ENCODE measurements at places on chromosomes 6 and 20.

- DNase-seq = no peak
Measured at GRCh38 chr20:58776109-58776508, 74.6 kb downstream of the GNAS-AS1 start.

DNA sequence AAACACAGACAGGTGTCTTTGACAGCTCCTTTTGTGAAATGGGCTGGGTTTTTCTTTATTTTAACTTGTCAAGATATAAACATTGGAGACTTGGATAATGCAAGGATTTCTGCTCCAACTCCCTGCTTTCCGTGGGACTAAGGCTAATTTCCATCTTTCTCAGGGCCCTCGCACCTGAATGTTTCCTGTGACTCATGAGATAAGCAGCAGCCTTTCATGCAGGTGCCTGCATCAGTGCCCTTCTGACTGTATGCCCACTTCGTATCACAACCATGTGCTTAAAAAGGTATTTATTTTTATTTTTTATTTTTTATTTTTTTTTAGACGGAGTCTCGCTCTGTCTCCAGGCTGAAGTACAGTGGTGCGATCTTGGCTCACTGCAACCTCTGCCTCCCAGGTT is 736.1 kb downstream of the DOK5 start:
- DNase-seq = no peak

DNA sequence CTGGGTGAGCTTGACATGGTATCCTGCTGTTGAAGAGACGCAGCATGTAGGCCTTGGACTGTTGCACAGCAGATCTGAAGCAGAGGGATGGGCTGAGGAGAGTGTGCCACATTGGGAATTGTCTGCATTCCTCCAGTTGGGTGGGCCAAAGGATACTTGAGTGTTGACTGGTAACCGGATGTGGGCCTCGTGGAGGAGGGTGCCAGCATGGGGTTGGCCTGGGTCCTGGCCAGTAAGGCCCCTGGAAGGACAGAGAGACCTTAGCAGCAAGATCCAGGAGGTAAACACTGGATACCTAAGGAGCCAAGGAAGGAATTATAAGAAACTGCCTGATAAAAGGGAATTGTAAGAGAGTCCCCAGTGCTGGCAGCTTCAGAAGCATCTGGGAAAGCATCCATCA is 76.9 kb downstream of the FIG4 start:
- no peak for DNase-seq

DNA sequence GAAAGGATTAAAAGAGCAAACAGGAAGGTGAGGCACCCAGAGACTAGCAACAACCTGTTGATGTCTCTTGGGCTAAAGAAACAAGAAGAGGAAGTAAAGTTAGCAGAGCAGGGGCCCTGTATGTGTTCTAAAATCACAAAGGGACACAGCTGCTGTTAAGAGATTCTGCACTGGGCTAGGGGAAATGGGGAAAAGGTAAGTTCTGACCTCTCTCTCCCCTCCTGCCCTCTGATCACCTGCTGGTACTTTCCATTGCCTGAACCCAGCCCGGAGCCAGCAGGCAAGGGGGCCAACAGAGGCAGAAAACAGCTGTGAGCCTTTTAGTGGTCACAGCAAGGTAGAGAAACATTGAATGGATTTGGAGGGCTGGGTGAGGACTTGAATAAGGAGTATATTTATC is 13.5 kb upstream of the CNR1 start:
- DNase-seq = no peak

DNA sequence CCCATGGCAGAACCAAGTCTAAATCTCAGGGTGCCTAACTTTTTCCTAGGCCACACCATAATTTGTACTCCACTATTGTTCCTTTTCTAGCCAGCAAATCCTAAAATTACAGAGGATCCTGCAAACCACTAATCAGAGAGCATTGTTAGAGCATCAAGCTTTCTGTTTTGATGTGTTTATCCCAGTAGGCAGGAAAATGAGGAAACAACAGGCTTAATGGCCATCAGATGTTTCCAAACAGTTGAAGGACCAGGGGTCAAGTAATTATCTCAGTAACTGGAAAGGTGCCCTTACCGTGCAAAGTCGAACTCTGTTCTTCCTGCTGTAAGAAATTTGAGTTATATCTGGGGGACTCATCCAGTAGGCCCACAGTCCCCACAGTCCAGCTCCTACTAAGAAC is 58.7 kb downstream of the RALY start:
- DNase-seq = no peak

DNA sequence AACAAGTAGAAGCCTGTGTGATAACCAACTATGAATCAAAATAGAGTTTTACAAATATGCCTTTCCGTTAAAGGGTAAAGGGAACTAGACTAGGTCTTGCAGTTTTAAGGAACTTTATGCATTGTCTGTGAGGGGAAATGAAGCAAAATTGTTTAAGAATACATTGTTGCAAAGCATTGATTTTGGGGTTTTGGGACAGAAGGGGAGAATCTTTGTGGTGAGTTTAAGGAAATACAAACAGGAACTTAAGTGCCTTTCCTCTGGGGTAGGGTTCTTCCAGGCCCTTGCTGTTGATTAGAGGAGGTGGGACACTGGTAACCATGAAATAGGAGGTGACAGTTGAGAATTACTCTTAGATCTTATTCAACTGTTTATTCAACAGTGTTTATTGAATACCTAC is 4.7 kb downstream of the MAPK14 start:
- DNase-seq = peak; percentile 6

DNA sequence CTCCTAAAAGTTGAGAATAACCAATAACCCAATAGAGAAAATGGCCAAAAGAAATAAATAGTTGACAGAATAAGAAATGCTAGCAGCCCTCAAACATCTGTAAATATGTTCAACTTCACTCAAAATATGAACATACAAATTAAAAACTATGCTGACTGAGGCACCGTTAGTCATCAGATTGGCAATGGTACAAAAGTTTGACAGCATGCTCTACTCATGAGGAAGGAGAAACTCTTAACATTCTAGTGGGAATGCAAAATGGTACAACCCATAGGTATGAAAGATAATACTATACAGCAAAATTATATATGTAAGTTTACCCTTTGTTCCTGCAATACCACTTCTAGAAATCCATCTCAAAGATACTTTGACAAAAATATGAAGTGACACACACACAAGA is 1.6 kb upstream of the ZSCAN12 start:
- DNase-seq = no peak

DNA sequence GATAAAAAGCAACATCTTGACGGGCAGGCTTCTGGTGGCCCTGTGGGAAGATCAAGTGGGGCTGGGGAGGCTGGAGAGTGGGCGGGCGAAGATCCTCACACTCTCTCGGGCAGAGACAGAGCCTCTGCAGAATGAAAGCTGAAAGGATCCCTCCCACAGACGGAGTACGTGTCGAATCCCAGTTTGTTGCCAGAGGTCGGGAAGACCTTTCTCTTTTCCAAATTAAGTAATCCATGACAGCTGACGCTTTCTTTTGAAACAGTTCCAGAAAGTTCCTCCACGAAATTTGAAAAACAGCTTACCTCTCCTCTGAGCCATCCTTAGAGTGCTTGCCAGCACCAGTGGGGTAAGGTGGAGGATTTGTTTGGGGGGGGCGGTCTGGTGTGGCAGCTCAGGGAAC is 155.6 kb upstream of the SMLR1 start:
- DNase-seq = no peak

DNA sequence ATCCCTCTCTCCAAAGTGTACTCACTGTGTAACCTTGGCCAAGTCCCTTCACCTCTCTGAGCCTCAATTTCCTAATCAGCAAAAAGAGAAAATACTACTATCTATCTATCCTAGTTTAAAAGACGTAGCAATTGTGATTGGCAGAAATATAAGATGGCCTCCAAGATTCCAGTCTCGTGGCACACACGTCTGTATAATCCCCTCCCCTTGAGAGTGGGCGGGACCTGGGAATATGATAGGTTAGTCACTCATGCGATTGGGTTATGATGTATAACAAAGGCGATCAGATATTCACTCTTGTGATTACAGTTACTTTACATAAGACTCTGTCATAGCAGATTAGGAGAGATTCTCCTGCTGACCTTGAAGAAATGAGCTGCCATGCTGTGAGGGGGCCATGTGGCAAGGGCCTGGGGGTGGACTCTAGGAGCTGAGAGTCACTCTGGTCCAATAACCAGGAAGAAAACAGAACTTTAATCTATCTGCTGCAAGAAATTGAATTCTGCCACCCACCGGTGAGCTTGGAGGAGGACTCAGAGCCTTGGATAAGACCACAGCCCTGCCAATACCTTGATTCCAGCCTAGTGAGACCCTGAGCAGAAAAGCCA is 6.0 kb downstream of the CPNE5 start:
- no peak for DNase-seq

- DNase-seq = no peak
Measured at GRCh38 chr6:133407320-133408100, 166.4 kb downstream of the EYA4 start.

GRCh38 chr6:150599199-150600009 is at the start of gene PLEKHG1:
Gene PLEKHG1 (plus strand): TSS chr6:150599885. CDS start chr6:150733682, 133,797 bp downstream.
- DNase-seq = peak; percentile 77

DNA sequence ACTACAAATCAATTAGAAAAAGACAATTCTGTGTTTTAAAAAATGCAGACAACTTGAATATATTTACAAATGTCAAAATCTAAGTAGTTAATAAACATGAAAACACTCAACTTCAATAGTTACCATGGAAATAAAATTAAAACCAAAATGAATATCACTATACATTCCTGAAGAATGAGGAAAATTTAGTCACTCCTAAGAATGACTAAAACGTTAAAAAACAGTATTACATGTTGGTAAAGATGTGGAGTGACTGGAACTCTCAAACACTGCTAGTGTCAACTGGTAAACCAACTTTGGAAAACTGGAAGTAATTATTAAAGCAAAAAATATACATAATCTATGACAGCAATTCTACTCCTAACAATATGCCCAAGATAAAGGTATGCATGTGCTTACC is 36.3 kb downstream of the AHI1 start:
- DNase-seq = no peak

- DNase-seq = peak; percentile 67
Measured at GRCh38 chr6:12718015-12718414, 1.4 kb downstream of the PHACTR1 start.

DNA sequence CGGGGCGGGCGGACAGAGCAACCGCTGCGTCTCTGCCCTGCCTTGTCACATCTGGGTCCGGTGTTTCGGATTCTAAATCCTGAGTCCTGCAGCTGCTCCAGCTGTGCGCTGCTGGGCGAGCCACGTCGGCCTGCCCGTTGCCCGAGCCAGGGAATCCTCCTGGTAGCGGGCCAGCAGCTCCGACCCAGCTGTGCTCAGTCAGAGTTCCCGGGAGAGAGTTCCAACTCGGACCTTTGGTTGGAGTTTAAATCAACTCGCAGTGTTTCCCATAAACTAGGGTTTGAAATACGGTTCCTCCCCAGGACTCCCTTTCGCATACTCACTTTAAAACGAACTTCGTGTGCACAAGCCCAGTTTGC is 315 bp upstream of the PDE10A start:
- DNase-seq = peak; percentile 73

GRCh38 chr6:141261672-141262060 is 871.1 kb upstream of the GJE1 start:
- no peak for DNase-seq
